Pulmonary artery endothelial cell (primary cell): ENCODE measurements at places on chromosomes 11 and 22. TPM values are rescaled to one million over a fixed set of nuclear protein-coding genes. Genes with fewer than 3 reads are reported as not detected.
A peak's percentile ranks its signal among the peaks of the same experiment; 100 is the strongest.

The WEE1 gene
- total RNA-seq, result 19.1 and 22.5 TPM in 2 replicates

The MICAL2 gene
- total RNA-seq, result 300 and 406 TPM in 2 replicates

- DNase-seq, result no peak
These were observed 10.8 kb upstream of the OR51D1 start for GRCh38 chr11:4626207-4627099.

DNA sequence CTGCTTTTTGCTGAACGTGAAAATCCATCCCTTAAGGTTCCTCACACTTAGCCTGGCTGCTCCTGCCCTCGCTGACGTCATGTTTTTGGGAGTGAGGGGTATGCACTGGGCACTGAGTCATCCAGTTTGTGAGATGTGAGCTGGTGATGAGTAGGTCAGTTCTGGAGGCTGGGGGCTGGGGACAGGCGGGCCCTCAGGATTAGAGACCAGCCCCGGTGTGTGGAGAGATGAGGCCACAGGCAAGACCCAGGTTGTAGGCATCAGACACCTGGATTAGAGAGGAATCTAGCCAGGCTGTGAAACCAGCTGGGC lies 9.2 kb downstream of the KCNC1 start:
- no peak for DNase-seq

DNA sequence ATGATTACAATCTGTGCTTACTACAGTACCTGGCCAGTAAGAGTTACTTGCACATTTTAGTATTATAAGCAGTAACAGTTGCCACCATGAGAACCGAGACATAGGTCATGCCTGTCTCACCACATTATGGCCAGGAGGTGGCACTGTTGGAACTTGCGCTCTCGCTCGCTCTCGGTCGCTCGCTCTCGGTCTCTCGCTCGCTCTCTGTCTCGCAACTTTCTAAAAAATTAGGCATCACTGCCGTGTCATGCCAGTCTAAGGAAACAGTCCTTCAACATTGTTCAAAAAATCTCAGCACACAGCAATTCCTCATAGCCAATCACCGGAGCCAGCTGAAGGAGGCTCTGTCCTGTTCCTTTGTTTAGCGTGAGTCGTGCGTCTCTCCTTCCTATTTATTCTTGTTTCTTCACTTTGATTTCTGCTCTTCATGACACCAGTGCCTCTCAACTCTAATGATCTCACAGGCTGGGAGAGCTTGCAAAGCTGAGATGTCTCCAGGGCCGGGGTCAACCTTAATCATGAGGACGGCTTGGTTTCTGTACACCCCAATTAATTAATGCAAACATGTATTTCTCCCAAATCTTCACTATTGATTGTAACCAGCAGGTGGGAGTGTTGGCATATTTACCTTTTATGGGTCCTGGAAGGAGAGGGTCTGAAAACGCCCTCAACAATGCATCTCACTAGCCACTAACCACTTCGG lies 6.3 kb upstream of the ADAMTS8 start:
- DNase-seq, result peak; percentile 40

GRCh38 chr22:23772649-23773473 lies at the start of gene MMP11:
Gene MMP11, plus strand, starts transcription at chr22:23772849. Its CDS starts 22 bp downstream, at chr22:23772871.
- no peak for DNase-seq
